Stimulated activated CD4-positive, alpha-beta T cell treated with anti-CD3 and anti-CD28 coated beads, Interleukin-2, amount 100 ng/mL, for 48 hours (primary cell): ENCODE measurements at places on chromosomes 16 and 17.

- no peak for DNase-seq
Measured at GRCh38 chr16:49822649-49823370, 33.1 kb downstream of the ZNF423 start.

- no peak for DNase-seq
Measured at GRCh38 chr17:77873500-77874302, 84.8 kb upstream of the TNRC6C start.

GRCh38 chr16:46607529-46607928, 13.7 kb downstream of the SHCBP1 start:
- DNase-seq: no peak

- DNase-seq: peak; percentile 95
Measured at GRCh38 chr17:45197555-45198334, 23.9 kb upstream of the FMNL1 start.

DNA sequence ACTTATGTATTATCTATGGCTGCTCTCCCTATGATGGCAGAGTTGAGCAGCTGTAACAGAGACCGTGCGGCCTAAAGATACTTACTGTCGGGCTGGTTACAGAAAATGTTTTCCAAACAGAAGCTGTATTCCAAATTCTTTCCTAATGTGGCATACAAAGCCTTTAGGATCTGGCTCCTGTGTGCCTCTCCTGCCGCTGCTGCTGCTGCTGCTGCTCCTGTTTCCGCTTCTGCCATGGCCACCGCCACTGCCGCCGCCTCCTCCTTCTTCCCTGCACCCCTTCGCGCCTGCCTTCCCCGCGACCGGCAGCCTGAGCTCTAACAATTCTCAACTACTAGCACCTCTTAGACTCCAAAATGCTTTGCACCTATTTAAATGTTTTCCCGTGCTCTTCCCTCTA, 263.9 kb upstream of the TBX2 start:
- DNase-seq: no peak

DNA sequence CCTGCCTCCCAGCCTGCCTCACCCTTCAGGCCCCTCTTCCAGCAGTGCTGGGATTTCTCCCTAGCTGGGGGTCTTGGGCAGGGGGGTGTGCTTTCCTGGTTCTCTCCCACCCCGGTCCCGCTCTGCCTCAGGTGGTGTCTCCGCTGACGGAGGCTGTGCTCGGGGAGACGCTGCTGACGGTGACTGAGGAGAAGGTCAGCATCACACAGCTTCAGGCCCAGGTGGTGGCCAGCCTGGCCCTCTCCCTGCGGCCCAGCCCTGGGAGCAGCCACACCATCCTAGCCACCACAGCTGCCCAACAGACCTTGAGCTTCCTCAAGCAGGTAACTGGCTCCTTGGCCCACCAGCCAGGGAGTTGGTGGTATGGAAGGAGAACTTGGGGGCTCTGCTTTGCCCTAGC, 56.5 kb downstream of the TMEM132E start:
- DNase-seq: no peak

GRCh38 chr16:72172105-72173034, at the start of gene PMFBP1:
Gene PMFBP1, minus strand, starts transcription at chr16:72172155. Its CDS starts 947 bp downstream, at chr16:72171208.
- DNase-seq: peak; percentile 1
